ENCODE measurements at places on chromosomes 7 and 10. TPM values are rescaled to one million over a fixed set of nuclear protein-coding genes. Genes with fewer than 3 reads are reported as not detected.
A peak's percentile ranks its signal among the peaks of the same experiment; 100 is the strongest.

- no peak overlapping the region for H3K27ac ChIP-seq
- DNase-seq = peak; percentile 52
- no peaks in the 10 kb centered on the region for H3K27me3 ChIP-seq
- no peaks in the 10 kb centered on the region for H3K4me1 ChIP-seq
- H3K36me3 ChIP-seq = peaks cover 15% of the 10 kb centered on the region
- H3K4me3 ChIP-seq = no peak overlapping the region
These were observed 149.0 kb upstream of the INSYN2A start for GRCh38 chr10:127345231-127345965.

GRCh38 chr7:44470135-44470479 is 20.4 kb downstream of the NUDCD3 start:
- DNase-seq = no peak
- peaks cover 5% of the 10 kb centered on the region for H3K4me1 ChIP-seq
- no peak overlapping the region for H3K4me3 ChIP-seq
- peaks cover 71% of the 10 kb centered on the region for H3K36me3 ChIP-seq
- no peak overlapping the region for H3K27ac ChIP-seq
- no peaks in the 10 kb centered on the region for H3K27me3 ChIP-seq

DNA sequence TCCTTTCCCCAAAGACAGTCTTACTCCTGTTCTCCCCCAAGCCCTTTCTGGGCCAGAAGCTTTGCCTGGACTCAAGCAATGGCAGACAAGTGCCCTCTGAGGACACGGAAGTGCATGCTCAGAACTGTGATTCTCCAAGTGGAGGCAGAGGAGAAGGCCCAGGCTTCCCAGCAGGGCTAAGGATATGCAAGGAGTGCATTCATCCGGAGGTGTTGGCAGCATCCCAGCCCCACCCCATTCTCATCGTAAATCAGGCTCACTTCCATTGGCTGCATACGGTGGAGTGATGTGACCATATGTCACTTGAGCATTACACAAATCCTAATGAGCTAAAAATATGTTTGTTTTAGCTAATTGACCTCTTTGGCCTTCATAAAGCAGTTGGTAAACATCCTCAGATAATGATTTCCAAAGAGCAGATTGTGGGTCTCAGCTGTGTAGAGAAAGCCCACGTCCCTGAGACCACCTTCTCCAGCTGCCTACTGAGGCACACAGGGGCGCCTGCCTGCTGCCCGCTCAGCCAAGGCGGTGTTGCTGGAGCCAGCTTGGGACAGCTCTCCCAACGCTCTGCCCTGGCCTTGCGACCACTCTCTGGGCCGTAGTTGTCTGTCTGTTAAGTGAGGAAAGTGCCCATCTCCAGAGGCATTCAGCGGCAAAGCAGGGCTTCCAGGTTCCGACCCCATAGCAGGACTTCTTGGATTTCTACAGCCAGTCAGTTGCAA is 1.4 kb upstream of the RBP3 start:
- H3K4me3 ChIP-seq = no peak overlapping the region
- no peak overlapping the region for H3K27ac ChIP-seq
- H3K36me3 ChIP-seq = no peaks in the 10 kb centered on the region
- H3K4me1 ChIP-seq = no peaks in the 10 kb centered on the region
- peak; percentile 58 for DNase-seq

GRCh38 chr7:80666376-80666775 is 27.9 kb downstream of the CD36 start:
- H3K4me3 ChIP-seq = no peak overlapping the region
- no peaks in the 10 kb centered on the region for H3K27me3 ChIP-seq
- H3K4me1 ChIP-seq = no peaks in the 10 kb centered on the region
- no peak overlapping the region for H3K27ac ChIP-seq

DNA sequence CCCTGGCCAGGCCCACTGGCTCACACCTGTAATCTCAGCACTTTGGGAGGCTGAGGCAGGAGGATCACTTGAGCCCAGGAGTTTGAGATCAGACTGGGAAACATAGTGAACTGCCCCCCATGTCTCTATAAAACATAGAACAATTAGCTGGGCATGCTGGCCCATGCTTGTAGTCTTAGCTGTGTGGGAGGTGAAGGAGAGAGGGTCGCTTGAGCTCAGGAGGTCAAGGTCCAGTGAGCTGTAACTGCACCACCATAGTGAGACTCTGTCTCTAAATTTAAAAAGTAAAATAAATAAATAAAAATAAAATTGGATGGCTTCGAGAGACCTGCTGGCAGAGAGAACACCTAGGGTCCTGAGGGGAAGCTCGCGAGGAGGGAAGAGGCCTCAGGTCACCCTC is 69.9 kb upstream of the PARD3 start:
- no peak overlapping the region for H3K27ac ChIP-seq
- H3K4me3 ChIP-seq = no peak overlapping the region
- no peaks in the 10 kb centered on the region for H3K4me1 ChIP-seq
- no peak for DNase-seq
- no peaks in the 10 kb centered on the region for H3K36me3 ChIP-seq

DNA sequence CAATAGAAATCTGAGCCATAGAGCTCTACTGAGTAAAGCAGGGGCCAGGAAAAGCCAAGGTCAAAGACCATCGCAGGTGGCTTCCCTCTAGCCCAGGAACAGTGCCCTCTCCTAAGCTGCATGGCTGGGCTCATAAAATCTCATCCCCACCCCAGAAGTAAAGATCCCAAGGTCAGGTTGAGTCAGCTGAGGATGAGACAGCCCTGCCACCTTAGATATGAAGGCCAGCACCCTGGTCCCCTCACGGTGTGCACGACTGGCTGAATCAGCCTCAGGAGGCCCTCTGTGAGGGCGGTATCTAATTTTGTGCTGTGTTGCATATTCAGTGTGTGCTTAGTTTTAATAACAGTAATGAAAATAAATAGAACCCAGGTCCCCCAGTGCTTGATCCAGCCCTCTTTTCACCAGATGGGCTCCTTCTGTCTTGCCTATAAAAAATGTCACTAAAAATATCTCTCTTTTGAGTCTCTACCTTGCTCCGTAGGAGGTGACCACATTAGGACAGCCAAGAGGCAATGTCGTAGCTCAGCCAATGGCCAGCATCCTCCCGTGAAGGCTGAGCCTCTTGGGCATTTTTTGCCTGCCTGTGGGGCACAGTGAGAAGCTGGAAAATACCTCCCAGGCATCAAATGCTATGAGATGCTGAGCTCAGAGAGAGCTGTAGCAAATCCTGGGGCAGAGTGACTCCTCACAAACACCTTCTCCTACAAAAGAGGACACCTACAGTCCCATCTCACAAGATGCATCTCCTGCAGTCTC is 424.0 kb downstream of the PLXNA4 start:
- H3K4me1 ChIP-seq = no peaks in the 10 kb centered on the region
- DNase-seq = no peak
- no peaks in the 10 kb centered on the region for H3K27me3 ChIP-seq
- no peak overlapping the region for H3K4me3 ChIP-seq

- H3K4me3 ChIP-seq = no peak overlapping the region
- DNase-seq = no peak
- H3K36me3 ChIP-seq = peaks cover 14% of the 10 kb centered on the region
- H3K27me3 ChIP-seq = no peaks in the 10 kb centered on the region
- H3K4me1 ChIP-seq = no peaks in the 10 kb centered on the region
- no peak overlapping the region for H3K27ac ChIP-seq
These were observed 80.6 kb downstream of the RGS10 start for GRCh38 chr10:119461923-119462322.

DNA sequence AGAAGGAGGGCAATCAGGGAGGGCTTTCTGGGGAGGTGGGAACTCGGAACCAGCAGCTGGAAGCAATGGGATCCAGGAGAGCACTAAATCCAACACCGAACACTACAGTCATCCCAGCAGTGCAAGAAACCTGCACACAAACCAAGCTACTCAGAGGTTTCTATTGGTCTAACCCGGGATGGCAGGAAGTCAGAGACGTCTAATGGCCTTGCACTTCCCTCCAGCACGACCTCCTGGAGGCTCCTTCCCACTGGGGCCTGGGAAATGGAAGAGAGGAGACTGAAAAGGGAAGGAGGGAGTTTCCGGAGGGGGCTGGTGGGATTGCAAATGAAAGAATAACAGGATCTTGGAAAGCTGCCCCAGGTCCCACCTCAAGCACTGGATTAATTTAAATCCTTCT is 56.3 kb downstream of the TEX36 start:
- H3K36me3 ChIP-seq = no peaks in the 10 kb centered on the region
- H3K4me1 ChIP-seq = no peaks in the 10 kb centered on the region
- no peak for DNase-seq
- no peak overlapping the region for H3K27ac ChIP-seq
- H3K27me3 ChIP-seq = no peaks in the 10 kb centered on the region

Gene ITPRID1
- not detected for total RNA-seq

All from upper lobe of left lung (tissue), 6 donors.